ENCODE measurements at places on chromosomes 7 and 10. TPM values are rescaled to one million over a fixed set of nuclear protein-coding genes. Genes with fewer than 3 reads are reported as not detected.

- no peak overlapping the region for H3K4me3 ChIP-seq
- no peak overlapping the region for H3K27ac ChIP-seq
- no peaks in the 10 kb centered on the region for H3K4me1 ChIP-seq
These were observed 516.5 kb upstream of the KLF6 start for GRCh38 chr10:4301291-4302045.

DNA sequence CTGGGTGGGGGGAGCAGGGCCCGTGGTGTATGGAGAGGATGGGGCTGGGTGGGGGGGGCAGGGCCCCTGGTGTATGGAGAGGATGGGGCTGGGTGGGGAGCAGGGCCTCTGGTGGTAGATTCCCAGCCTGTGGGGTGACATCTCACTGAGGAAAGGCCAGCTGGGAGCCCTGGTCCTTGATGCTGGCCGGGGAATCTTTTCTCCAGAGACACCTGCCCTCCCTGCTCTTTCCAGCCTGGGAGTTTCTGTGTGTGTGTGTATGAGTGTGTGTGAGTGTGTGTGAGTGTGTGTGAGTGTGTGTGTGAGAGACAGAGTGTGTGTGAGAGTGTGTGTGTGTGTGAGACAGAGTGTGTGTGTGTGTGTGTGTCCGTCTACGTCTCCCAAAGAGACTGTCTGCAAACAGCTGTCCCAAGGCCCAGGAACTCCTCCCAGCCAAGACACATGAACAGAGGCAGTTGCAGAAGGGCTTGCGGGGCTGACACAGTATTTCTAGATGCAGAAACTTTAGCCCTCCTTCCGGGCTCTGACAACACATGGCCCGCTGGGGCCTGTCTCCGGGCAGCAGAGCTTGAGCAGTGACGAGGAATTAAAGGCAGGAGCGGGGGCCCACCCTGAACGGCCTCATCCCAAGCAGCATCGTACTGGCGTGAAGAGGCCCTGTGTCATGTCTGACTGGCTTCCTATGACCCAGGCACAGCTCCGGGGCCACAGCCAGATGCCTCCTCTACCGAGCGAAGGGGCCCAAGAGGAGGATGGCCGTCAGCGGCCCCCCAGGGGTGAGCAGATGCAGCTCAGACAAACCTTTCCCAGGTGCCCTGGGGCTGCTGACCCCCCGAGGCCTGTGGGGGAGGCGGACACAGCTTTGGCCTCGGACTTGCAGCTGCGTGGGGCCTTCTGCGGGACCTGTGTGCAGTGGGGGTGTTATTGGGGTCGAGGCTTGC, 24.3 kb downstream of the FAM20C start:
- no peaks in the 10 kb centered on the region for H3K36me3 ChIP-seq
- no peak overlapping the region for H3K4me3 ChIP-seq
- H3K4me1 ChIP-seq: no peaks in the 10 kb centered on the region
- no peaks in the 10 kb centered on the region for H3K27me3 ChIP-seq

FANK1 gene
- total RNA-seq: 0.67 TPM

DNA sequence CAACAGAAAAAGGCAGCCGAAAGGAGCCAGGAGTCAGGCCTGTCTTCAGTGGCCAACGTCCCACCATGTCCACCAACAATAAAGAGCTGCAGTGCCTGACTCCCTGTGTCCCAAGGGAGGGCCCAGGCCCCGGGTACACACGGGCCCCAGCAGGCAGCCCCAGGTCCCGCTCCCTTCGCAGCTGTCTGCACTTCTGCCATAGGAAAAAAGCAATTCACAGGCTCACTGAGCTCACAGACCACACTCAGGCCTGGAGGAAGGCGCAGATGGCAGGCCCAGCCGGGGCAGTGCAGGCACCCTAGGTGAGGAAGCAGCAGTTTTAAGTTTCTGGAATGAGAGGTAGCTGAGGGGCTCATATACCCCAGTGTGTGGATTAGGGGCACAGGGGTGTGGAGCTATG, 100.5 kb downstream of the PRKAG2 start:
- H3K4me3 ChIP-seq: no peak overlapping the region
- no peaks in the 10 kb centered on the region for H3K36me3 ChIP-seq
- no peaks in the 10 kb centered on the region for H3K4me1 ChIP-seq
- H3K27me3 ChIP-seq: no peaks in the 10 kb centered on the region
- H3K27ac ChIP-seq: no peak overlapping the region

DNA sequence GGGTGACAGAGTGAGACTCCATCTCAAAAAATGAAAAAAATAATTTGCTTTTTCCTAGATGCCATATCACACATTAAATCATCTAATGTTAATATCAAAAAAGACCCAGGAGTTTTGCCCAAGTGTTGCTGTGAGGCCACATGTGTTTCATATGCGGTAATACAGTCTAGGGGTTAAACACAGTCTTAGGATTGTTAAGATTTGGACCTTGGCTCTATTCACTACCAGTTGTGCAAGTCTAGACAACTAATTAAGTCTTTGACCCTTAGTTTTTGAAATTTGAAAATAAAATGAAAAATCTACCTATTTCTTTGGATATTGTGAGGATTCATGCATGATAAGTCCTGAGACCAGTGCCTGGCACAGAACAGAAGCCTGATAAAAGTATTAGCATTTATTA, 14.9 kb upstream of the MALRD1 start:
- no peaks in the 10 kb centered on the region for H3K4me1 ChIP-seq
- no peak for DNase-seq
- no peak overlapping the region for H3K4me3 ChIP-seq
- H3K36me3 ChIP-seq: no peaks in the 10 kb centered on the region
- H3K27me3 ChIP-seq: no peaks in the 10 kb centered on the region

DNA sequence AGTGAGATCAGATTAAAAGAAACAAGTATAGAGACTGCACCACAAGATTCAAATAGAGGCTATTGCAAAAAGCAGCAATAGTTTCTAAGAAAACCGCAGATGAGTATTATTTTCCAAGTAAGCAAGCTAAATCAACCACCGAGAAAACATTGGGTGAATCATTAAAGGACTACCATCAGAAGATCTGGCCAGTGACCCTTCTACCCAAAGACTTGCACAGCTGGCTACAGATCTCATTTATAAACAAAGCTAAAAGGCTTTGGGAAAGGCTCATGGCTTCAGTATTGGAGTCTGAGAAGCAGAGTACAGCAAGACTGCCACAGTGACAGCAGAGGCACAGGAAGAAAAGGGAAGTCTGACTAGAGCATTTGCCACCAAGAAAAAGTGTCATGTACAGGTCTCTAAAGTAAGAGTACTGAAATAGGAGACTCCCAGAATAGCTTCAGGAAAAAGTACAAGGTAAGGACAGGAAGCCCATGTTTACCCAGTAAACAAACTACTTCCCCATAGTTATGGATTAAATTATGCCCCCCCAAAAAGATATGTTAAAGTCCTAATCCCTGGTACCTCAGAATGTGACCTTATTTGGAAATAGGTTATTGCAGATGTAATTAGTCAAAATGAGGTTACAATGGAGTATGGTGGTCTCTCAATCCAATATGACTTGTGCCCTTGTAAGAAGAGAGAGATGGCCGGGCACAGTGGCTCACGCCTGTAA, 19.0 kb downstream of the STEAP1 start:
- DNase-seq: no peak
- H3K27ac ChIP-seq: no peak overlapping the region
- no peaks in the 10 kb centered on the region for H3K4me1 ChIP-seq
- H3K36me3 ChIP-seq: no peaks in the 10 kb centered on the region

DNA sequence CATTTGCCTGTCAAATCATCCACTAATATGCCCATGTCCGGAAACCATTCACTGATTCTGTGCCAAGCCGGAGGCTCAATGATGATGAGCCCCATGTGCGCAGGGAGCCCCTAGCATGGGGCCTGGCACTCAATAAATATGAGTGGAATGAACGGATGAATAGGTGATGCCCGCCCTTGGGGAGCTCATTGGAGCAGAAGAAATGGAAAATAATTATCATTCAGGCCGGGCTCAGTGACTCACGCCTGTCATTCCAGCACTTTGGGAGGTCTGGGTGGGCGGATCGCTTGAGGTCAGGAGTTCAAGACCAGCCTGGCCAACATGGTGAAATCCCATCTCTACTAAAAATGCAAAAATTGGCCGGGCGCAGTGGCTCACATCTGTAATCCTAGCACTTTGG, 11.0 kb downstream of the RHBDD2 start:
- peaks cover 5% of the 10 kb centered on the region for H3K36me3 ChIP-seq
- no peak for DNase-seq
- H3K27me3 ChIP-seq: no peaks in the 10 kb centered on the region
- H3K27ac ChIP-seq: no peak overlapping the region
- H3K4me3 ChIP-seq: no peak overlapping the region

- H3K27ac ChIP-seq: no peak overlapping the region
- H3K4me3 ChIP-seq: no peak overlapping the region
- H3K36me3 ChIP-seq: no peaks in the 10 kb centered on the region
- no peaks in the 10 kb centered on the region for H3K27me3 ChIP-seq
These were observed 219.5 kb downstream of the GLI3 start for GRCh38 chr7:42017349-42017986.

DNA sequence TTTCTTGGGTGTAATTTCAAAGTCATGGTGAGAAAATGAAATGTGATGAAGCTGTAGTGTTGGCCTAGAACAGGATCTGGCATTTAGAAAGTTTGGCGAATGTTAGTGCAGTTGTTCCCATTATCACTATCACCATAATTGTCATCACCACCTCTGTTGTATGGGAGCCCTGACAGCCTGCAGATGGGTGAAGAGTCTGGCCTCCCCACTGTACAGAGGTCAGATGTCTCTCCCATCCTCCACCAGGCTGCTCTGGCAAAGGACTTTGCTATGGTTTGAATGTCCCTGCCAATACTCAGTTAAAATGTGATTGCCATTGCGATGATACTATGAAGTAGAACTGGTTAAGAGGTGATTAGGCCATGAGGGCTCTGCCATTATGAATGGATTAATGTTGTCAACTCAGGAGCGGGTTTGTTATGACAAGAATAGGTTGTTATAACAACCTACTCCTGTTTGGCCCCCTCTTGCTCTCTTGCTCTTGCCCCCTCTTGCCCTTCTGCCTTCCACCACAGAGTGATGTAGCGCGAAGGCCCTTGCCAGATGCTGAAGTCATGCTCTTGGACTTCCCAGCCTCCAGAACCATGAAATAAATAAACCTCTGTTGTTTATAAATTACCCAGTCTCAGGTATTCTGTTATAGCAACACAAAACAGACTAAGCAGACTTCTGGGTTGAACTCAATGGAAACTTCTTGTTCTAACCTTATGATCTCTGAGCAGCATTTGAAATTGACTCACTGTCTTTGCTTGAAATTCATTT, 90.0 kb downstream of the GRK5 start:
- DNase-seq: no peak
- H3K36me3 ChIP-seq: peaks cover 3% of the 10 kb centered on the region
- H3K4me3 ChIP-seq: no peak overlapping the region
- H3K4me1 ChIP-seq: peaks cover 49% of the 10 kb centered on the region
- no peak overlapping the region for H3K27ac ChIP-seq

GRCh38 chr7:47405921-47406800, 175.8 kb downstream of the TNS3 start:
- no peak overlapping the region for H3K27ac ChIP-seq
- no peaks in the 10 kb centered on the region for H3K36me3 ChIP-seq
- H3K4me3 ChIP-seq: no peak overlapping the region
- no peaks in the 10 kb centered on the region for H3K4me1 ChIP-seq
- DNase-seq: no peak
- no peaks in the 10 kb centered on the region for H3K27me3 ChIP-seq

DNA sequence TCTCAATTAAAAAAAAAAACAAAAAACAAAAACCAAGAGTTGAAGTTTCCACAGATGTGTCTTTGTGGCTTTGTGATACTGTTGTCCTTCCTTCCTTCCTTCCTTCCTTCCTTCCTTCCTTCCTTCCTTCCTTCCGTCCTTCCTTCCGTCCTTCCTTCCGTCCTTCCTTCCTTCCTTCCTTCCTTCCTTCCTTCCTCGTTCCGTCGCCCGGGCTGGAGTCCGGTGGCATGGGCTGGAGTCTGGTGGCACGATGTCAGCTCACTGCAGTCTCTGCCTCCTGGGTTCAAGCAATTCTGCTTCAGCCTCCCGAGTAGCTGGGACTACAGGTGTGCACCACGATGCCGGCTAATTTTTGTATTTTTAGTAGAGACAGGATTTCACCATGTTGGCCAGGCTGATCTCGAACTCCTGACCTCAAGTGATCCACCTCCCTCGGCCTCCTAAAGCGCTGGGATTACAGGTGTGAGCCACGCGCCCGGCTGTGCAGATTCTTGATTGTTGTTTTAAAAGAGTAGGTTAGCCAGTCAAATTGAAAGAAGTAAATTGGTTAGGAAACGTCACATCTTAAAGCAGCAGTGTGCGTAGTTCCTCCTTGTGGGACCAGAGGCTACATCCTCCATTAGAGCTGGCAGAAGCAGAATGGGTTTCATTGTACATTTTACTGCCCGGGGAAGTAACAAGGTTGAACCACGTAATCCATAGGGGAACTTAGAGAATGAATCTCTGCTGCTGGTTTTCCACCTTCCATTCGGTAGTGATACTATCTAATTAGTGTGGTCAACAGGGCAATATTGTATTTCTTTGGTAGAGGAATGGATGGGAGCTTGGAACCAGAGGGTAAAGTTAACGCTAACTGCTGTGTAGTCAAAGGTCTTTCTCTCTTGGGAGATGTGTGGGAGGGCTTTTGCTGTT, 20.6 kb downstream of the DNAJB6 start:
- no peak overlapping the region for H3K4me3 ChIP-seq
- peaks cover 25% of the 10 kb centered on the region for H3K4me1 ChIP-seq
- no peak for DNase-seq
- H3K36me3 ChIP-seq: peaks cover 14% of the 10 kb centered on the region

SLC26A5 gene
- not detected for total RNA-seq

GRCh38 chr7:71220210-71220695, 88.3 kb downstream of the GALNT17 start:
- no peak for DNase-seq
- H3K4me1 ChIP-seq: no peaks in the 10 kb centered on the region
- no peaks in the 10 kb centered on the region for H3K36me3 ChIP-seq
- H3K27ac ChIP-seq: no peak overlapping the region

CAV1 gene
- not detected for total RNA-seq

MSRB2 gene
- 9.4 TPM for total RNA-seq

DNA sequence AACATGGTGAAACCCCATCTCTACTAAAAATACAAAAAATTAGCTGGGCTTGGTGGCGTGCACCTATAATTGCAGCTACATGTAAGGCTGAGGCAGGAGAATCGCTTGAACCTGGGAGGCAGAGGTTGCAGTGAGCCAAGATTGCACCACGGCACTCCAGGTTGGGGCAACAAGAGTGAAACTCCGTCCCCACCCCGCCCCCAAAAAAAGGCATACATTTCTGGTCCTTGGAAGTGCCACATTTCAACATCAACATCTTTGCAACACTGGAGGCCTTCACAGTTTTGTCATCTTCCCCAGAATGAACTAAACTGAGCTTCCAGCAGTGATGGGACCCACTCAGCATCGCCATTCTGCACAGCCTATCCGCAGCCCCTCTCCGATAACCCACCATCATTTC, 36.6 kb downstream of the FAM53B start:
- H3K36me3 ChIP-seq: peaks cover 6% of the 10 kb centered on the region
- H3K27ac ChIP-seq: no peak overlapping the region
- H3K27me3 ChIP-seq: no peaks in the 10 kb centered on the region
- peaks cover 82% of the 10 kb centered on the region for H3K4me1 ChIP-seq

SMC3 gene
- total RNA-seq: 29.8 TPM

FAM25G gene
- total RNA-seq: not detected

Data from naive thymus-derived CD4-positive, alpha-beta T cell (primary cell).